ENCODE measurements at places on chromosomes 1 and 21.

DNA sequence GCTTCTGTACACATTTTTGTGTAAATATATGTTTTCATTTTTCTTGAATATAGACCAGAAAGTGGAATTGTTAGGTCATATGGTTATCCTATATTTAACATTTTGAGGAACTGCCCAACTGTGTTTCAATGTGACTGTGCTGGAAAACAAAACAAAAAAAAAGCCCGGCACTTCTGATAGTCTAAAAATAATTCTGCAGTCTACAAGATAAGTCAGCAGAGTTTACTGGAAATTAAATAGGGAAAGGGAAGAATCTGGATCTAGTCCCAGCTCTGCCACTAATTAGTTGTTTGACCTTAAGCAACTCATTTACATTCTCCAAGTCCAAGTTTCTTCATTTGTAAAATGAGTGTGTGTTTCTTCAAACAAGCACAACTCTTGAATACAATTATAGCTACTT is 869.1 kb upstream of the B3GALT2 start:
- no peak for DNase-seq

- no peak for DNase-seq
Measured at GRCh38 chr1:31224068-31224467, 15.6 kb downstream of the NKAIN1 start.

- no peak for DNase-seq
Measured at GRCh38 chr1:30151826-30152225, 571.6 kb downstream of the MATN1 start.

DNA sequence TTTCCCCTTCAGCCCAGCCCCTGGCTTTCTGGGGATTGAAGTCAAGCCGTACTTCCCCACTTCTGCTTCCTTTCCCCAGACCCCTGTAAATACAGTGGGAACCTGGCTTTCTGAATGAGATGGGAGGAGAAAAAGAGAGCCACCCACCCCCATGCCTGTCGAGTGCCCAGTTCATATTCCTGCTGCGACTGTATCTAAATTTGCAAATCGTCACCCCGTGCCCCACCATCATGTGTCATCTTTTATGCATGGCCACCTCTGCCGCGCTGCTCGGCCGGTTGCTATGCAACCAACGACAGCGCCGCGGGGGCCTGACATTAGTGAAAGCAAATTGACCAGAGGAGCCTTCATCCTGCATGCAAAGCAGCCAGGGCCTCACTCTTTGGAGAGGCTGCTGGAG is 143.0 kb downstream of the ELAVL4 start:
- DNase-seq, result no peak

GRCh38 chr1:54904476-54905048 is 17.6 kb upstream of the DHCR24 start:
- DNase-seq, result no peak

DNA sequence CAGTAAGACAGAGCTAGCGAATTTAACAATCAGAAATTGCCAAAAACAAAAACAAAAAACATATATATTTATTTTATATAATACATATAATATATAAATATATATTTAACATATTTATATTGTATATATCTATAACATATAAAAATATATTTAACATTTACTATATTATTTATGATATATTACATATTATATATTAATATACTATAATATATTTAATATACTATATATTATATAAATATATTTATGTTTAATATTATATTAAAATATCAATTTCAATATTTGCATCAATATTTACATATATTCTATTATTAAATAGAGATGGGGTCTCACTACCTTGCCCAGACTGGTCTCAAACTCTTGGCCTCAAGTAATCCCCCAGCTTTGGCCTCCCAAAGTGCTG is 50.9 kb downstream of the TBX19 start:
- DNase-seq, result no peak

DNA sequence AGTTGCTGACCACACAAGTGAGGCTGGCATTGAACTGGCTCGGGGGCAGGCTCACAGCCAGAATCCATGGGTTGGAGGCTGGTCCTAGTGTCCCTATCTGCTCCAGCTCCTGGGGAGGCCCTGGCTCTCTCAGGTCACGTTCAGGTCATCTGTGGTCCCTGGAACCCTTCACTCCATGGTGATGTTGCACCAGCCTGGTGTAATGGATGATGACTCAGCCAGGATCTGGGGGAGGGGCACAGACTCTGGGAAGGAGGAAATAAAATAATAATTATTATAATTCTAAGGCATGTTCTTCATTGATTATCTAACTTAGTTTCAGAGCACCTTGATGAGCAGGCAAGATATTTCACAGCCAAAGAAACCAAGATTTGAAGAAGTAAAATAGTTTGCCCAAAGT is 26.6 kb upstream of the FCRL4 start:
- DNase-seq, result no peak

DNA sequence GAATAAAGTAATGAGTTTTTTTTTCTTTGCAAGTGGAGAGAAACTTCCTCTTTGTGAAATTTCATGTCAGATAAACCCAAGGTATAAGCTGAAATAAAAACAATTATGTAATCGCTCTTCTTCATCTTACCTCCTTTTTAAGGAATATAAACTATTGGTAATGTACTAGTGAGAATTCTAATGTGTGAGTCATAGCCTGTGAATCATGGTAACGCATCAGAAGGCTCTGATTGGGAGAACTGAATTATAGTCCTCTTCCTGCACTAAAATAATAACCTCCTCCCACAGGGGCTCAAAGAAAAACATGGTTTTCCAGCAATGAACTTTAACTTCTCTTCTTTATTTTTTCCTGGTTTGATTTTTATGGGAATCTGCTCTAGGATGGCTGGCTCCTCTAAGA is 57.1 kb upstream of the COX20 start:
- no peak for DNase-seq

Data from stimulated activated CD8-positive, alpha-beta memory T cell treated with anti-CD3 and anti-CD28 coated beads, Interleukin-4, amount 100 ng/mL, for 4 hours (primary cell).